ENCODE measurements at places on chromosomes 3 and 15.

- no peak for DNase-seq
Measured at GRCh38 chr3:13017361-13018042, 55.7 kb downstream of the IQSEC1 start.

- no peak for DNase-seq
Measured at GRCh38 chr3:45889337-45889736, 3.0 kb downstream of the CCR9 start.

- no peak for DNase-seq
Measured at GRCh38 chr15:70212963-70213315, 115.2 kb upstream of the TLE3 start.

DNA sequence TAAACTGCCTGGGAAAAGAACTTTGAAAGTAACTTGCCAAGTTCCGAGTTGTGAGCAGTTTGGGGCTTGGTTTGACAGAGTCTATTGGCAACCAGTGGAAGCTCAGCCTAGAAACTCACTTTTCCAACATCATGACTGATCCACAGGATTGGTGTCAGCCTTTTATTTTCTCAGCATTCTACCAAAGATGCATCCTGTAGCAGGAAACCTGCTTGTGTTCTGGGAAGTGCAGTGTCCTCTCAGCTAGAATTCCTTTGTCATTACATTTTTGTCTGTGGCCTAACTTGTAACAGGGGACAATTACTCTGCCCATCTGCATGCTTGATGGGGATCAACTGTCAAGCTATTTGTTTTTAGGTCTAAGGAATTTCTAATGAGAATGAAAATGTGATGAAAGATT is 116.7 kb upstream of the LMOD3 start:
- DNase-seq = no peak

DNA sequence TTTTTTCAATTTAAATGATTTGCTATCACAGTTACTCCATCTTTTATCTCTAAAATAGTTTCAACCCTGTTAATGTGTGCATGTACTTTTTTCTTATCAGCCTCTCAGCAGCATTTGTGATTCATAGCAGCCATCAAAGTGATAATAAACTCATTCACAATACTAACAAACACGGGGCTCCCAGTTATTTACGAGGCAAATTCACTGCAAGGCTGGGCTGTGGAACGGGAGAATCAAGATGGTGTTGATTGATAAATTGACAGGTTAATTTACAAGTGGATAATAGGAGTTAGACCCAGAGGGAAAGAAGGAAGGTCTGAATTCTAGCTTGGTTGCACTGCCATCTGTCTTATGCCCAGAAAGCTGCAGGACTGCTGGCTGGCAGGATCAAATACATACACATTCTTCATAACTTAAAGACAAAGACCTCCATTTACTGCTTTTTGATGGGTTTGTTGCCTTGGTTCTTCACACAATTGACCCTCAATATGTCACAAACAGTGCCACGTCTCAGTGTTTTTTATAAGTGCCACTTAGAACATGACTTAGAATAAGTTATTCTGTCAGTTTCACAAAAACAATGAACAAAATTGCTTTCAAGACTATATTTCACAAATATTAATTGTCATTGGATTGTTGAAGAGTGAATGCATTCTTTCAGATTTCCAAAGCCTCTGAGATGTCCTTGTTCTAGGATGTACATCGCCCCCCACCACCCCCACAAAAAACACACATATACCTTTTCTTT is 562.8 kb downstream of the NR2F2 start:
- no peak for DNase-seq

GRCh38 chr3:141278196-141279076 is 46.8 kb downstream of the PXYLP1 start:
- DNase-seq = no peak

DNA sequence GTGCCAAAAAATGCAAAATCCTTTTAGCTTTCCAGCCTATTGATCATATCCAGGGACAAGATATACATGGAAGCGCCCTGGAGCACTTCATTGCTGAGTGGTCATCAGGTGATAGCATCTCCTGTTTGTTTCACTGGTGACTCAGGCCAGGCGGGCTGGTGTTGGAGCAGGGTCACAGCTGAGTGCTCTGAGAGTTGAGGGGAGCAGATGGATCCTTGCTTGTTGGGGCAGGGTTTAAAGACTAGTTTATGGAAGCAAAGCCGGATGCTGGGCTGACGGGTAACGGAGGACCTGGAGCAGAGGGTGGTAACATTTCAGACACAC is 405.0 kb upstream of the TPM1 start:
- no peak for DNase-seq

GRCh38 chr3:128040041-128040440 is 12.2 kb upstream of the SEC61A1 start:
- DNase-seq = no peak
